ENCODE measurements at places on chromosomes 4 and X.

- DNase-seq, result peak; percentile 25
Measured at GRCh38 chr4:185969657-185970056, 99.3 kb upstream of the TLR3 start.

- no peak for DNase-seq
Measured at GRCh38 chrX:21655901-21656586, 2.1 kb downstream of the KLHL34 start.

- DNase-seq, result no peak
Measured at GRCh38 chr4:117001077-117001476, 84.3 kb downstream of the TRAM1L1 start.

DNA sequence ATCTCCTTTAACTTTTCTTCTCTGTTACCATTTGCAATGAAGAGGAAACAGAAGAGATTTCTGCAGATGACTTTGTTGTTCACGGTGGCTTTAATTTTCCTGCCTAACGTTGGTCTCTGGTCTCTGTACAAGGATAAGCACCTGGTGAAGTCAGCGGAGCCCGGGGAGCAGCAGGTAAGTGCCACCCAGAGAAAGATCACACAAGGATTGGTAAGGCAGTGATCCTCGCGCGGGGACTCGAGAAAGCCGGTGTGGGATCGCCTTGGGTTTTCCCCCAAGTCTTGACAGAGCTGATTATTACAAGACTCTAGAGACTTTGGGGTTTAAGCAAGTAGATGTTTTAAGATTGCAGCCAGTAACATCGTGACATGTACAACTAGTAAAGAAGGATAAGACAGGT is 1.3 kb downstream of the GALNTL6 start:
- DNase-seq, result no peak

- no peak for DNase-seq
Measured at GRCh38 chr4:60366661-60367060, 833.5 kb upstream of the ADGRL3 start.

GRCh38 chr4:163895378-163896005 is 401.0 kb downstream of the TMA16 start:
- no peak for DNase-seq

GRCh38 chr4:17317526-17317925 is 194.4 kb downstream of the QDPR start:
- no peak for DNase-seq

DNA sequence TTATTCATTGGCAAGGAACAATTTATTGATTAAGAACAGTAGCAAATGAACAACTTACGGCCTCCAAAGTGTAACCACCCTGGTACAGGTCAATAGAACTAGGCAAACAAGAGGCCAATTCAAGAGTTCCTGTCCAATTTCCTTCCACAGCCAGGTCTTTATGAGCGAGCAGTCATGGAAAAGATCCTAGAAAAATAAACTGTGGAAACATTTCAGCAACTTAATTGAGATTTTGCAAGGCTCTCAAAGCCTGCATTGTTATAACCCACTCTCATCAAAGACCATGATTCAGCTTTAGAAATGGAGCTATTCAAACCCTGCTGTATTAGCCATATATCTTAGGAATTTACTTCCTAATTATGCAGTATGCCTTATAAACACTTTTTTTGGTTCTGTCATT is 43.6 kb downstream of the UNC5C start:
- no peak for DNase-seq
